Daoy (cell line): ENCODE measurements at places on chromosomes 5 and 9. TPM values are rescaled to one million over a fixed set of nuclear protein-coding genes. Genes with fewer than 3 reads are reported as not detected.

The IFNB1 gene
- total RNA-seq, result not detected in 2 replicates

The TLR4 gene
- total RNA-seq, result 0.11 and 0.48 TPM in 2 replicates

The CBY3 gene
- not detected in 2 replicates for total RNA-seq

The SPINK4 gene
- total RNA-seq, result not detected in 2 replicates

The SLC36A1 gene
- 1.7 and 3.5 TPM in 2 replicates for total RNA-seq

DNA sequence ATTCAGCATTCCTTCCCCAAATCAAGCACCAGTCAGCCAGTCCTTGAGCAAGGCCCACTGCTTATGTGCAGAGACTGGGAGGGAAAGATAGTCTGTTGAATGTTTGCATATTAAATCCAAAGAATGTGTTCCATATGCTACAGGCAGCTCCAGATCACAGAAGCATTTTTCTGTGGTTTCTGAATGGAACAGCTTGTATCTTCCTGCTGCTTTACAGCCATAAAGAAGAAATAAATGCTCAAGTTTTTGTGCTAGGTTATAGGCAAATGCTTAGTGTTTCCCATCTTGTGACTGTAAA, 310.3 kb downstream of the TRIM36 start:
- no peak for DNase-seq

GRCh38 chr5:123220621-123221146, 131.6 kb downstream of the PRDM6 start:
- no peak for DNase-seq

GRCh38 chr9:109730228-109730627, 49.8 kb upstream of the PALM2AKAP2 start:
- peak; percentile 45 for DNase-seq

DNA sequence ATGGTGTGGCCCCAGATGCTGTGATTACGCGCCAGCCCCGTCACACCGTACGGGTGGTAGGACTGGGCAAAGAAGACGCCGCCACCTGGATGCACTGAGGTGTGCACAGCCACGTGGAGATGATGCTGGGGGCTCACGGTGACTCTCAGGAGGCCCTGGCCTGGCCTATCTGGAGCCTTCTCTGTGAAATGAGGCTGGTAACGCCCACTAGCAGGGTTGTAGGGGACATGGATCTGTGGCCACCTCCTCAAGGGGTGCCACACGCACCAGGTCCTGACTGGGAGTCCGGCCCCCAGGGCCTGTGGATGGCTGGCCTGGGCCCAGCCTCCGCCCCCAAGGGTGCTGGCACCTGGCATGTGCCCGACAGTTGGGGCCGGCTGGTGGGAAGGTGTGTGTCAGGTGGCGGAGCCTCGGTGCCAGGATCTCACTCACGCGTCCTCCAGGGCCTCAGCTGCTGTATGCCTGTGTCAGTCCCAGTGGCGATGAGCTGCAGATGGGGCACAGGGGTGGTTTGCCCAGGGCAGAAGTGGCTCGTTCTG, 32.4 kb downstream of the NEK6 start:
- no peak for DNase-seq

- no peak for DNase-seq
Observed at GRCh38 chr5:148425808-148426207, 42.0 kb downstream of the FBXO38 start.
